ENCODE measurements at places on chromosomes 2 and 18. TPM values are rescaled to one million over a fixed set of nuclear protein-coding genes. Genes with fewer than 3 reads are reported as not detected.

GRCh38 chr2:64945973-64946768 lies 43.0 kb upstream of the SLC1A4 start:
- DNase-seq = peak; percentile 22

PJVK gene
- total RNA-seq = 3.1 TPM

- DNase-seq = no peak
Measured at GRCh38 chr2:83517727-83518368, 941.2 kb downstream of the SUCLG1 start.

- no peak for DNase-seq
Measured at GRCh38 chr2:205543937-205544702, 138.2 kb upstream of the NRP2 start.

HS1BP3 gene
- total RNA-seq = 50.3 TPM

DNA sequence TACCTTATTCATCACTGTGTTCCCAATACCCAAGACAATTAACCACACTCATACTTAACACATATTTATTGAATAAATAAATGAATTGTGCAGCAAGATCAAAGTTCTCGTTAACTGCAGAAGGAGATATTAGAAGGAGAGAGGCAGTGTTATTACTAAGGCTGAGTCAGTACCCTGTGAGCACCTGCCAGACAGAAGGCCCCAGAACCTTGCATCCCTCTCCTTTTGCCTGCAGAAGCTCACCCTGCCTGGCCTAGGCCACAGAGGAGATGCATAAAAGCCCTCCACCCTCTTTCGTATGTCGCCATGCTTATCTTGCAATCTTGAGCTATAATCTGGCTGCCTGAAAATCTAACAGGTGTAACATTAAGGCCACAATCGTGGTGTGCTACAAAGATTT lies 20.5 kb upstream of the RNF149 start:
- no peak for DNase-seq

GRCh38 chr2:127565261-127566138 lies 30.0 kb downstream of the MYO7B start:
- no peak for DNase-seq

ATG4B gene
- 130 TPM for total RNA-seq

DNA sequence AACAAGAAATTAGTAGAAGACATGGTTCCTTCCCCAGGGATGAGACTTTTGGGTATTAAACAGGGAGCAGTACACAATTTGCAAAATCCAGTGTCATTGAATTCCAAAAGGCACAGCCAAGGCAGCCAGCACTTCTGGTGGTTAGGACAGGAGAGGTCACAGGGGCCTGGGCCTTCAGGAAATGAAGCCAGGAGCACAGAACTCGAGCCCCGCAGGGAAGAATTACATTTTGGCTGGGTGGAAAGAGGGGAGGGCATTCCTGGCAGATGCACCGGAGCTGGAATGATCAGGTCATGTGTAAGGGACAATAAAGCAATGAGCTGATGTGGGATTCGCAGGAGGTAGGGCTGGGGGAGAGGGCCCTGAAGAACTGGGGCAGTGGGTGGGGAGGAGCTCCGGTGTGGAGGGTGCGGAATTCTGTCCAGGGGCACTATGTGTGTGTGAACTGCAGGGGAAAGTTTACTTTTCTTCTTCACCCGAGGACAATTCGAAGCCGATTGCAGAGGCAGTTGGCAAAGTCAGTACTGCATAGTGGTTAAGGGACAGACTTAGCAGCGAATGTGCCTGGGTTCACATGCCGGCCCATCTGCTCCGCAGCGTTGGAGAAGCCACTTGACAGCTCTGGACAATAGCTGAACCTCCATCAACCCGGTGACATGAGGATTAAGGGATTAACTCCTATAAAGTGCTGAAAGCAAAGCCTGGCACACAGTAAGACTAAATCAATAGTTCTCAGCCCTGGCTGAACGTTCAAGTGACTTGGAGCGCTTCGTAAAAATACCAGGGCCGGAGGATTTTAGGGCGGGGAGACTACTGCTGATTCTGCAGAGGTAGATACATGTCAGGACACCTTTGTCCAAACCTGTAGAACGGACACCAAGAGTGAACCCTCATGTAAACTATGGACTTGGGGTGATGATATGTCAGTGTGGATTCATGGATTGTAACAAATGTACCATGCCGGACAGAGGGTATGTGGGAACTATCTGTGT lies 36.4 kb downstream of the ALPK2 start:
- DNase-seq = no peak

DNA sequence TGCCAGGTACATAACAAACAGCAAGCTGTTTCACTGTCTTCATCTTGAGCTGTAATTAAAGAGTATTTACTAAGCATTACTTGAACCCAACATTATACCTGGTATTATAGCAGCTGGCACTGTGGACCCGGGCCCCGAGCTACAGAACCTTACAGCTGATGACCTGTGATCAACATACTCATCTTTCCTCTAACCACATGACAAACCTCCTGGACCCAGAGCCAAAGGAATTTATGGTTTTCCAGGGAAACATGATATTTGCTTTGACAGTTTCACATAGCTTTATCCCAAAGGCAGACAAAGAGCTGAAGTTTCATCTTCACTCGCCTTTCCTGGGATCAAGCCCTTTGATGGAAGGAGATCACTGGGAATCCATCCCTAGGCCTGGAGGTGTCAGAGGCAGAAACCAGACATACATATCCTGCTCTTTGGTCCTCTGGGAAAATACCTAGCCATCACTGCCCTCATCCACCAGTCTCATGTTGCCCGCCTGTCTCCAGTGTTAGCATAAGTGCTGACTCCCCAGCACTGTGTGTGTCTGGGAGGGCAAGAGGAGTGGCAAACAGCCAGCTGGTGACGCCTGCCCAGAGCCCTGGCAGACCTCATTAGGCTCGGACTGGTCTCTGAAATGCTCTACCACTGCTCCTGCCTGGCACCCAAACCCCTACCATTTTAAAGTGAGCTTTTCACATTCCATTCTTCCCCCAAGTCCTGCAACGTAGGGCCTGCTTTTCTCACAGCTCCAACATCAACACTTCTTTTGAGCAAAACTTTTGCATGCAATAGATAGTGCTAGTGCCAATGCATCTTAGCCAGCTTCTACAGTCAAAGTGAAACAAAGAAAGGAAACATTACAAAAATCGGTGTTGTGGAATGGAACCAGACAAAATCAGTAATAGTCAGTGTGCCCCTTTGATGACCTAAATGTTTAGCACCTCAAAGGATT lies 138.8 kb upstream of the CTAGE1 start:
- peak; percentile 76 for DNase-seq

- peak; percentile 27 for DNase-seq
Measured at GRCh38 chr2:101802329-101802728, 104.8 kb downstream of the MAP4K4 start.

DNA sequence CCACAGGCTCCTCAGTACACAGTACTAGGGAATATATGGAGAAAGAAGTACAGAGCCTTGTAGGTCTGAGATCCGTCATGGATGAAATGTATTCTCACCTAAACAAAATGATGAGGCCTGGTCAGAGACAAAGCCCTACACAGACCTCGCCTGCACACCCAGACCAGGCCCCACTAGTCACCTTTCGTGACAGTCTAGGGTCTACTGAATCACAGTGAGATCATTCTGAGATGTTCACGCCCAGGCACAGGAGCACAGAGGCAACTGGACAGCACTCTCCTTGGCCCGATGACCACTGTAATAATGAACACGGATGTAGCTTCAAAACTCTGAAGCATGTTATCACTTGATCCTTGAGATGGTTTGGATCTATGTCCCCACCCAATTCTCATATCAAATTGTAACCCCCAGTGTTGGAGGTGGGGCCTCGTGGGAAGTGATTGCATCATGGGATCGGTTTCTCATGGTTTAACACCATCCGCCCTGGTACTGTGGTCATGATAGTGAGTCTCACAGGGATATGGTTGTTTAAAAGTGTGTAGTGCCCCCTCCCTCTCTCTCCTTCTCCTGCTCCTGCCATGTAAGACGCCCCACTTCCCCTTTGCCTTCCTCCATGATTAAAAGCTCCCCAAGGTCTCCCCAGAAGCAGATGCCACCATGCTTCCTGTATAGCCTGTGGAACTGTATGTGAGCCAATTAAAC lies 15.1 kb downstream of the DOCK10 start:
- DNase-seq = no peak

ASXL3 gene
- total RNA-seq = 12.2 TPM

TUBB8B gene
- not detected for total RNA-seq

DNA sequence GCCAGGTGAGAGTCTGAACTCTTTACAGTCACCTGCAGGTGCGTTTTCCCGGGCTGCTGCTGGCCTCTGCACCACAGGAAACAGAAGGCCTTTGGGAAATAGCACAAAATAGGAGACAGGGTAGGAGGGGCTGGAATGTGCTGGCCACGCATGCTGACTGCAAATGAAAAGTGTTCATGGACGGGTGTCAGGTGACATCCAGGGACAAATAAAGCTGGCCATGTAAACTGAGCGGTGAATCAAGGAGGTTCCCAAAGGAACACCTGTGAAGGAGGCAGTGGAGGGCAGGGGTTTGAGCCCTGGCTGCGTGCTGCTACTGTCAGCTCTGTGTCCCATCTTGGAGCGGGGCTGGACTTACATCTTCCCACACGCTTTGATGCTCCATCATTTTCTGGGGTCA lies 42.4 kb upstream of the GBX2 start:
- no peak for DNase-seq

- DNase-seq = no peak
Measured at GRCh38 chr2:8009010-8009597, 672.8 kb upstream of the ID2 start.

DNA sequence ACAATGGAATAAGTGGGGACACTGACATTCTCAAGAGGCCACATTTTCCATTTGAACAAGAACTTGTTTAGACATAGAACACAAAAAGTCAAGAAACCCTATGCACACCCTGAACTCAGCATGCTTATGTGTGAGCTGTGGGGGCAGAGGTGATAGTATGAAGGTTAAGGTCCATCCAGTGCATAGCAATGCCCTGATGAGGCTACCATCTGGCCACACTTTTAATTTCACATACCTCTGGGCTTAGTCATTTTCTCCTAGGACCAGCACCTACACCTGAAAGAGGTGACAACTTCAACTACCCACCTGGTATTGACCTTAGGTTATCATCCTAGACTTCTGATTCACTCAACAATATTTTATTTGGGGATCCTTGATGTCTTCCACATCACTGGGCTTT lies 139.8 kb downstream of the PIK3C3 start:
- DNase-seq = no peak

GRCh38 chr18:48853588-48853987 lies 97.2 kb downstream of the SMAD7 start:
- DNase-seq = no peak

- DNase-seq = no peak
Measured at GRCh38 chr2:106827158-106827557, 58.8 kb downstream of the ST6GAL2 start.

- peak; percentile 29 for DNase-seq
Measured at GRCh38 chr2:218295029-218295428, 2.7 kb upstream of the TMBIM1 start.

GRCh38 chr2:7792031-7792651 lies 874.9 kb downstream of the RNF144A start:
- peak; percentile 42 for DNase-seq

- DNase-seq = no peak
Measured at GRCh38 chr2:96716388-96716787, 23.5 kb downstream of the LMAN2L start.

- no peak for DNase-seq
Measured at GRCh38 chr2:112343827-112344585, 68.6 kb downstream of the ZC3H6 start.

Data from mucosa of gallbladder (tissue), 1 donor.